ENCODE measurements at places on chromosomes 13 and 19. TPM values are rescaled to one million over a fixed set of nuclear protein-coding genes. Genes with fewer than 3 reads are reported as not detected.

Gene GFY
- total RNA-seq, result 0.13 TPM

Gene CD33
- 0.08 TPM for total RNA-seq

Gene FBN3
- total RNA-seq, result not detected

Gene ZNF285
- total RNA-seq, result 2.3 TPM

Gene GPC5
- total RNA-seq, result not detected

Gene TLE2
- 2.5 TPM for total RNA-seq

Gene CPB2
- 0.08 TPM for total RNA-seq

Gene ACP5
- 0.14 TPM for total RNA-seq

Gene HSD17B14
- 16.1 TPM for total RNA-seq

Gene OR4F17
- total RNA-seq, result not detected

Gene TMEM59L
- total RNA-seq, result 6.3 TPM

Gene NLRP7
- total RNA-seq, result 0.02 TPM

Gene KCNRG
- 0.75 TPM for total RNA-seq

Gene TNFSF9
- total RNA-seq, result 4.6 TPM
